ENCODE measurements at places on chromosomes 2 and 18. TPM values are rescaled to one million over a fixed set of nuclear protein-coding genes. Genes with fewer than 3 reads are reported as not detected.

Gene GALNT5
- 75.7 TPM for total RNA-seq

GRCh38 chr2:240813231-240813921 is 6.6 kb downstream of the KIF1A start:
- peak; percentile 68 for DNase-seq

DNA sequence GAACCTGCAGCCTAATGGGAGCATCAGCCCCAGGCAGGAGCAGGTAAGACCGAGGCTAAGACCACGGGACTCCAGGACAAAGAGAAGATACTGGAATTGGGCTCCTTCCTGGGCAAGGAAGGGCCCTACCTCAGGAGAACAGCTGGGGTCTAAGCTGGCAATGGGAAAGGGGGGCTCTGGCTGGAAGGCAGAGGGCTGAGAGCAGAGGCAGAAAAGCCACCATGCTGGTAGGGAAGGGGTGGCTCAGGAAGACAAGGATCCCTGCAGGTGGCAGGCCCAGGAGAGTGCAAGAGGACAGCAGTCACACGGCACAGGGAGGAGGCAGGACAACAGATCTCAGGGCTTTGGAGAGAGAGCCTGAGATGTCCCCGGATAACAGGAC is 203.5 kb downstream of the NDUFA10 start:
- DNase-seq, result peak; percentile 25

Gene VWA3B
- total RNA-seq, result 0.59 TPM

DNA sequence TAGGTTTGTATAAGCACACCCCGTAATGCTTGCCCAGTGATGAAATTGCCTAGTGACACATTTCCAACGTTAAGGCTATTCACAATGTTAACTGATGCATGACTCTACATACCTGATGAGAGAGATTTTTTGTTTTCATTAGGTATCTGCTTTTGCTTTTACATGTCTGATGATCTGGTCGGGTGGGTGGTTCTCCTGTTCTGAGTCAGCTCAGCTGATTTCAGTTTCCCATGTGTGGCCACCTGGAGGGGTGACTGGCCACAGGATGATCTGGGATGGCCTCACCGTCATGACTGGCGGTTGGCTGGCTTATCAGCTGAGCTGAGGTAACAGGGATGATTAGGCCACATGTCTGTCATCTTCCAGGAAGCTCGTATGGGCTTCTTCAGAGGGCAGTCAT is 33.8 kb upstream of the ACYP2 start:
- no peak for DNase-seq

Gene STPG4
- total RNA-seq, result 0.72 TPM

GRCh38 chr2:228056293-228057097 is 125.0 kb downstream of the SPHKAP start:
- no peak for DNase-seq

DNA sequence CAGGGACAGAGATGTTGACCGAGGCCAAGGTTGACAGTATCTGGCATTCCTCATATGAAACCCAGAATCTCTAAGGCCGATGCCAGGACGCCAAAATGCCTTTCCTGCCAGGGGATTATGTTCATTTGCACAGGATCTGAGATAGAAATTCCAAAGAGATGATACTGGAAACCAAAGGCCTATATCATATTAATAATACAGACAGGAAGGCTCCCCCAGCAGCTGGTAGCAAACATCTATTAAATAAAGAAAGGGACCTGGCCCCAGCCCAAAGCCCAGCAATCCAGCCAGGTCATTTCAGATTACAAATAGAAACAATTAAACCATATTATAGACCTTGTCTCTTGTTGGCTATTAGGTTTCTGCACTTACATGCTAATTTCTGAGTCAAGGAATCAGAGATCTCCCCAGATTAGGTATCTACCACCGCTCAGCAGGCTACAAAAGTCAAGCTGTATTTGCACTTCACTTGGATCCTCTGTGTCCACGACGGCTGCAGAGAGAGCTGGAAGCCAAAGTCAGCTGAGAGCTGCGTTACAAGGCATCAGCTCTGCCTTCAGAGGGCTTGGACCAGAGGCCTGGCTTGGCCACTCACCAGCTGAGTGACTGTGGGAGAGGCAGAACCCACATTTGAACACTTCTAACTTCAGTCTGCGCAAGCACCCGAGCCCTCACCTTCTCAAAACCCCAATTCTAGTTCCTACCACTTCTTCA is 269.3 kb upstream of the SIX2 start:
- peak; percentile 65 for DNase-seq

Gene KCNG2
- total RNA-seq, result not detected

Gene FTCDNL1
- total RNA-seq, result 5.0 TPM

- peak; percentile 85 for DNase-seq
Measured at GRCh38 chr2:203685081-203685621, 21.3 kb upstream of the CD28 start.
